ENCODE measurements at places on chromosomes 12 and 14. TPM values are rescaled to one million over a fixed set of nuclear protein-coding genes. Genes with fewer than 3 reads are reported as not detected.
A peak's percentile ranks its signal among the peaks of the same experiment; 100 is the strongest.

- DNase-seq = no peak
These were observed 299.8 kb downstream of the KCNH5 start for GRCh38 chr14:62745496-62745895.

GRCh38 chr12:50934981-50935807 lies 17.1 kb upstream of the HIGD1C start:
- DNase-seq = no peak

GRCh38 chr12:6697584-6698351 lies 2.8 kb downstream of the PIANP start:
- peak; percentile 71 for DNase-seq

GRCh38 chr12:8491646-8492530 lies 21.4 kb upstream of the CLEC4D start:
- no peak for DNase-seq

DNA sequence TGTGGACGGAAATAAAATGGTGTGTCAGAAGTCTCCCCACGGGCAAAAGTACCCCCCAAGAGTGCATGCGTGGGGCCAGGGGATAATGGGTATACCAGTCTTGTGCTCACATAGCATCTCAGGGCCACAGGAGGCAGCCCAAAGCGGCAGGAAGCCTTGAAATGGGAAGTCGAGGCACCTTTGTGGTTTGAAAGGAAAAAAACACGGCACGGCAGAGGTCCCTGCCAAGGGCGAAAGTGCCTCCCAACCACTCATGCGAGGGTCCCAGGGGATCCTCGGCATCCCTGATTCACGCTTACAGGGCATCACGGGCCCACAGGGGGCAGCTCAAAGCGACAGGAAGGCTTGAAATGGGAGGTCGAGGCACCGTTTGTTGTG lies 583.2 kb downstream of the ALG10 start:
- no peak for DNase-seq

- no peak for DNase-seq
These were observed 82.2 kb downstream of the PTPRO start for GRCh38 chr12:15404485-15404884.

DNA sequence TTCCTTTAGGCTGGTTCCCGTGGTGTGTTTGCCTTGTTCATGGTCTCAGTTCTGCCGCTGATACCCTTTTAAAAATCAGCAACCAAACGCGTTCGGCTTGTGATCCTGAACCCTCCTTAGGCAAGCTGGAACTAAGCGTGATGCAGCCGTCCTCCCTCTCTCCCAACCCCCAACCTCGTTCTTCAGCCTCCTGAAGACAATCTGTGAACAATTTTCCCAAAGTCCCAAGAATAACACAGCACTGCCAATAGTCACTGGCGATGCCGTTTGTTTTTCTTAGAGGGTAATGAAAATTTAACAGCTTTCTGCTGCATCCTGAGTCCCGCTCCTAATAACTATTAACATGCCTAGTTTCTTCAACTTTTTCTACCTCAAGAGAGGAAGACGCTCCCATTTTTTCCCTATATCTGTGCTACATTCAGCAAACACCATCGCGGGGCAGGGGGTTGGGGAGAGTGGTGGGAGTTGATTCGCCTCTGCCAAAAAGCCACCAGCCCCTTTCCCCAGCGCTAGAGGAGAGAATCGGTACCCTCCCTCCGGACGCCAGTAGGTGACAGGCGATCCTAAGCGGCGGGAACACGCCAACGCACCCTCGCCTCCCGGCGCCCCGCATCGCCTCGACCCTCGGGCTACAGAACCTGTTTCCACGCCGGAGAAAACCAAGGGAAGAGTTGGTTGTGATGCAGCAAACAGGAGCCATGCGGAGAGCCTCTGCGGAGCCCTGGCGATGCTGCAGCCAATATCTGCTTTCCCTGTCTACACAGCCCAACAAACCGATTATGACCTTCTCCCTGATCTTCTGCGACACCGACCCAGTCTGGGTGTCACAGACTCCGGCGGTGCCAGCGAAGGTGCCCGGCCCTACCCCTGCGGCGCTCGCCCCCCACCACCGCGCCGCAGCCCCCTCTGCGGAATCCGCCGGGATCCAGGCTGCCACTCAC lies 752 bp downstream of the PRICKLE1 start:
- DNase-seq = peak; percentile 57

DNA sequence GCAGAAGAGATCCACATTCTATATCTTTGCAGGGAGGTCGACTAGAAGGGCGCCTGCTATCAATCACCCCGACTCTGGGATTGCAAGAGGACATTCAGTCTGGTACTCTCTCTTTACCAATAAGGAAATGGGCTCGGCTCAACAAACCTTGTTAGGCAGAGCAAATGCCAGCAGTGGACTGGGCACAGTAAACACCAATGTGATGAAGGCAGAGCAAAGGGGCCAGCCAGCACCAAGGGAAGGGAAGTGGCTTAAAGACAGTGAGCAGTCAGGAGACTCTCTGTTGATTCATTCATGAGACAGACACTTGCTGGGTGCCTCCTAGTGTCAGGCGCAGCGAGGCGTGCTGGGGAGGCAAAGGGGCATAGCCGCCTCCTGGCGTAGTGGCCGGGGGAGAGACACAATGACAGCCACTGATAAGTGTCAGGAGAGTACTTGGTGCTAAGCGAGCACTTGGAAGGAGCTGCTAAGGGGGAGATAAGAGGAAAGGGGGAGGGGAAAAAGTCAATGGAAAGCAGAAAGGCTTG lies 34.1 kb downstream of the TMCC3 start:
- no peak for DNase-seq

Gene RHOJ
- 266 TPM for total RNA-seq
